ENCODE measurements at places on chromosomes 3 and 15.

DNA sequence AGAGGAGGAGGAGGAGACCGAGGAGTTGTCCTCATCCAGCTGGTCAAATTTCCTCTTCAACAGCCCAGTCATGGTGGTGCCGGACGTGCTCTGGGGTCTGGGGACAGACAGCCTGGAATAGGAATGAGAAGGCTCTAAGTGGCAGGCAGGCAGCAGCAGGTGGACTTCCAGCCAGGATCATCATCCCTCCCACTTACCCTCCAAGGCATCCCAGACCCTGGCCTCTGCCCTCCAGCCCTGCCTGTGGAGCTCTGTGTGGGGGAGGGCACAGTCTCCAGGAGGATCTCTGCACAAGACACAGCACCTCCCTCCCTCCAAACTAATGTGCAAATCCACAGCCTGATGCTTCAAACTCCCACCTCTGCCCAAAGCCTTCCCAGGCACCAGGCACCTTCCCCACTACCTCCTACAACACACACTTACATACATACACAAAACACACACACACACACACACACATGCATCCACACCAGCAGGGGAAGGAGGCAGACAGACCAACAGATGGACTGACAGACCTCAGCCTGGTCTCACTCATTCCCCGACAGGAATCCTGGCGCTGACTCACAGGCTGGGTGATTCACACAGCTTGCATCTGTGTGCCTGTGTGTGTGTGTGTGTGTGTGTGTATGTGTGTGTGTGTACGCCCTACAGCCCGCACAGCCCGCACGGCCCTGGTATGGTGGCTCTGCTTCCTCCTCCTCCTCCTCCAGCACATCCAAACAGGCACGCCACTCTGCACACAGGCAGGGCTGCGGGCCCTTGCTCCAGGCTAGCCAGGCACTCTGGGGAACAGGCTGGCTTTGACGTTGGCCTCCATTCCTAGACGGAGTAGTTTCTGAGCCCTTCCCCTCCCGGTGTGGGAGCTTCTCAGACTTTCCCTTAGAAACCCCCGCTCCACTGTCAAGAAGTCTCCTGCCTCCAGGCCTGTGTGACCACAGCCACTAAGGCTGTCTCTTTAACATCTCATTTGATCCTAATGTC is 6.5 kb downstream of the CSRNP1 start:
- DNase-seq = peak; percentile 98

DNA sequence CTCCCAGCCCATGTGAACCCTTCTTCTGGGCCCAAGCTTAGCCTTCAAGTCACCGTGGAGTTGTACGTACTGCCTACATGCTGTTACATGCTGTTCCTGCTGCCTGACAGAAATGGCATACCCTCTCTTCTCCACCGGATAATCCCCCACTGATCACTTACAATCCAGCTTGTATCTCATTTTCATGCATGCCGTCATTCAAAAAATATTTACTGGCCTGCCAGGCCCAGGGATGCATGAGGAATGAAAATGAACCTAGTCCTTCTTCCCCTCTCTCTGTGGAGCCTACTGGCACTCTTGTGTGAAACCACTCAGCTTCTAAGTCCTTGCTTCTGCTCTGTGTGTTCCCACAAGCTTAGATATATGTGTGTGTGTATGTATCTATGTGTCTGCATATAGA is 60.6 kb downstream of the WNT5A start:
- DNase-seq = no peak

- no peak for DNase-seq
Observed at GRCh38 chr3:98099848-98100247, 12.9 kb downstream of the OR5AC2 start.

GRCh38 chr3:12791430-12791829 is 5.0 kb upstream of the CAND2 start:
- no peak for DNase-seq

- no peak for DNase-seq
Observed at GRCh38 chr3:11434563-11435096, 162.4 kb downstream of the ATG7 start.

DNA sequence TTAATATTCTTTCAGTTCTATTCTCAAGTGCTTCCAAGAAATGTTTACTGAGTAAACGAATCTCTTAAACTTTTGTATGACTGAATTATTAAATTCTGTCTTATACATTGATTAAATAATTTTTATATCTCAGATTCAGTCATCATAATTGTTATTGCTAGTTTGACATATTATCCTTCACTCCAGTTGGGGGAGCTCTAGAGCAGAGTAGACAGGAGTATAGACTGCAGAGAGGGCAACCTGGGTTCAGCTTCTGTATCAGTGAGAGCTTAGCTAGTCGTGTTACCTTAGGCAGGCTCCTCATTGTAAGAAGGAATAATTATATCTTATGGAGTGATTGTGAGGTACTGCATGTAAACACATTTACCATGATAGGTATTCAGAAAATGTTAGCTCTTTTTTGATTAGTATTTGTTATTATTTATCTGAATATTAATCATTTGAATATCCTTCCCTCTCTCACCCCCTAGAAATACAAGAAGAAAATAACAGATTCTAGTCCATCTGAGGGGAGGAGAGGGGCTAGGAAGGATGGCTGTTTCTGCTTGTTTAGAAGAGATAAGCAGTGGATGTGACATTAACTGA is 31.0 kb upstream of the ZCWPW2 start:
- peak; percentile 54 for DNase-seq

DNA sequence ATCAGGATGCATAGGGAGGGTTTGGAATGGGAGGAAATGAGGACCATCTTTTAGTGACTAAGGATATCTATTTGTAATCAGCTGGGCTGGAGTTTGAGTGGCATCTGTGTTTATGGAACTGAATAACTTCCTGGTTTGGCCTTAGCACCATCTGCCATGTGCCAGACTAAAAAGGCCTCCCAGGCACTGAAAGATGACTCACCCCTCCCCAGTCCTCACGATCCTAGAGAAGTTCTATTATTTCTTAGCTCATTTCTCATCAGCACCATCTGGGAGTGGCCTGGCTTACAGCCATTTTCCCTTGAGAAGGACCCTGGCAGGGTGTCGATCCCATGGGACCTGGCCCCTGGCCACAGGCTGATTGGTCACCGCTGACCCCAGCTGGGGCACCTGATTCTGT is 23.9 kb upstream of the CTXND1 start:
- DNase-seq = peak; percentile 81

- no peak for DNase-seq
Observed at GRCh38 chr3:20573175-20573574, 387.2 kb upstream of the SGO1 start.

DNA sequence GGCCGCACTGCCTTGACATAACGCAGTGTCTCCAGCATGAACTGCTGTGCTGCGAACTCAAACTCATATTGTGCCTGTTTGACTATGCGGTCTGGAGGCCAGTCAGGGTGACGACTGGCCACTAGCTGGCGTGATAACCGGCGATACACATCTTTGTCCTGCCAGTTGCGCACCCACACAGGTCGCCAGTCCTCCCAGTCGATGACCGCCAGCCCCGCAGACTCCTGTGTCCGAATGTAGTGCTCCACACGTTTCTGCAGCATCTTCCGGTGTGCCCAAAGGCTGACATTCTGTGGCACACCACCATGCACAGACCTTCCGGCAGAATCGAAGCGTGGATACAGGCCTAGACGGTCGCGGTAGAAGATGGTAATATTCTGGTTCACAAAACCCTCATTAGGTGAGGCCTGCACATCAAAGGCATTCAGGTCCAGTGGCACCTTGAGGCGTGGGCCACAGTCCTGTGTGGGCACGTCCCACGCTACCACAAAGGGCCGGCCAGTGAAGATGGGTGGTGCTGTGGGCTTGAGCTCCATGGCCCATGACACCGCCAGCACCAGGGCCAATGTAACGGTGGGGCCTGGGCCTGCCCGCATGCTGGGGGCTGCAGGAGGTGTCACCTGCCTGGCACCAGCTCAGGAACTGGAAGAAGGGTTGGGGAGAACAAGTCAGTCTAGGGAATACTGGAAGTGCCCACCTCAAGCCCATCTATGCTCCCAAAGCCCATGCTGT is 2.5 kb downstream of the HYAL2 start:
- DNase-seq = no peak

DNA sequence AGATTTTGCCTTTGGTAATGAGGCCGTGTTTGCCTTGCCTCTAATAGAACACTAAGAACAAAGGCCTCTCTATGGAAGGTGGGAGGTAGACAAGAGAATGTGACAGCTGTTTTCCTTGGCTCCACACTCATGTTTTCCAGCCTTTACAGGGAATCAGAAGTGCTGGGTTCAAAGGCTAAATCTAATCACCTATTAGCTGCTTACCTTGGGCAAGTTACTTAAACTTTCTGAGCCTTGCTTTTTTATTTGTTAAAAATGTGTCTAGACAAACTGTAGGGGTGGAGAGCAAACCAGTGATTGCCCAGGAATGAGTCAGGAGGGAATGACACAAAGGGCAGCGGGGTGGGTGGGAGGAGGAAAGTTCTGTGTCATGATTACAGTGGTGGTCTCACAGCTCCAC is 179.0 kb downstream of the P3H2 start:
- peak; percentile 81 for DNase-seq

DNA sequence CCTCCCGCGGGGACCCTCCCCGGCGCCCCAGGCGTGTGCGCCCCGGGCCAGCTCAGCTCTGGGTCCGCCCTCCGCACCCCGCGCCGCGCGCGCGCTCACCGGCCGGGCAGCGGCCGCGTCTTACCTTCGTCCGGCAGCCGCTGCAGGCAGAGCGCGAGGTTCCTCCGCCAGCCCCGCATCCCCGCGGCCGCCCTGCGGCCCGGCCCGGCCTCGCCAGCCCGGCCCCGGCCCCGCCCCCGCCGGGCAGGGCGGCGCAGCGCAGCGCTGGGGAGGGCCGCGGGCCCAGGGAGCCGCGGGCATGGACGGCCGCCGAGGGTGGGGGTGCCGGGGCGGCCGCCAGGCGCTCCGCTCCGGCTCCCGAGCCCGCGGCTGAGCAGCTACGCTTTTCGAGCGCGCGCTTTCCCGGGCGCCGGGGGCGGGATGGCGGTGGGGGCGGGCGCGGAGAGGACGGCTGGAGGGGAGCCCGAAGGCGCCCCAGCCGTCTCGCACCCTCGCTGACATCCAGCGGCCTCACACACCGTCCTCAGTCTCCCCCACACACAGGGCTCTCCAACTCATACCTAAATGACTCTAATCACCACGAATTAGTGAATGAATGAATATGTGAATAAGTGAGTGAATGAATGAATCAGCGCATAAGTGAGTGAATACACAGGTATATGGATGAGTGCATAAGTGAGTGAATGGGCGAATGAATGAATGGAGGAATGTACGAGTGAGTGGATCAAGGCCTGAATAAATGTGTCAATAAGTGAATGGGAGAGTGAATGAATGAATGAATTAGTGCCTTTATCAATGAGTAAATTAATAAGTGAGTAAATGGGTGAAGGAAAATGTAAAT is 48.5 kb upstream of the CCDC174 start:
- DNase-seq = peak; percentile 7

DNA sequence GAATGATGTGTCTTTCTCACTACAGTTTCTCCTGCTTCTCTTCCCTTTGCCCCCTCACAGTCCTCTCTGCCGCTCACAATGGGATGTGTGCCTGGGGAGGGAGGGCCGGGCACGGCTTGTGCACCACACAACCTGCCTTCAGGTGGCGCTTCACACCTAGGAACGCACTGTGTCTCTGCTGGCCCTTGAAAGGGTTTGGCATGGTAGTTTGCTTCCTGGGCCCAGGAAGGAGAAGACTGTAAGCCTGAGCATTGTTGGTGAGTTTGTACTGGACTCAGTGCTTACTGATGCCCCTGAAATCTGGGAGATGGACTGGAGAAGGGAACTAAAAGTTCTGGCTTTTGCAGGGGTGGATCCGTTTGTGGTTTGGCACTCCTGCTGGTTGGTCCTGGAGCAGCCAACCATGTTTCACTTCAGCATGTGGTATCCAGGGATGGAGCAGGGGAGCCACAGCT is 9.2 kb downstream of the ALPK3 start:
- DNase-seq = peak; percentile 50

DNA sequence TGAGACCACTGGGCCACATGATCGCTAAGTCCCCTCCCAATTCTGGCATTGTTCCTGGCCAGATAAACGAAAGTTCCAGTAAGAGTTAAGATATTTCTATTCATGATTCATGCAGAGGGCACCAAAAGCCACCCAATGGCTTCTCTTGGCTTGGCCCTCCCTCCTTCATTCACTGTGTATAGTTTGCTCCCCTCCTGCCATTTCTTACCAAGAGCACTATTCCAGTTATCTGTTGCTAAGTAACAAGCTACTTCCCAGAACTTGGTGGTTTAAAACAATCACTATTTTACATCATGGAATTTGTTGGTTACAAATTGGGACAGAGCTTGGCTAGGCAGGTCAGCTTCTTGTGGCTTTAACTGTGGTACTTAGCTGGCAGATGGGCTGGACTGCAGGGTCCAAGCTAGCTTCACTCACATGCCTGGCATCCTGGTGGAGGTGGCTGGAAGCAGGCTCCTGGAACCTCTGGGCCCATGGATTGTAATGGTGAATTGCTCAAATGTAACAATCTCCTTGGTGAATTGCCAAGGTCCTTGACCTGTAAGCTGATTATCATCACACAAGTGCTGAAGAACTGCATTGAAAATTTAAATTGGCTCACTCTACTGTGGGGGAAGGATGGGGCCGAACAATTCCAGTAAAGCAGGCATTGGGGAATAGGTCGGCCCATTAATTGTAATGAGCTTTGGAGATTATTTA is 16.6 kb downstream of the EAF1 start:
- DNase-seq = peak; percentile 1

DNA sequence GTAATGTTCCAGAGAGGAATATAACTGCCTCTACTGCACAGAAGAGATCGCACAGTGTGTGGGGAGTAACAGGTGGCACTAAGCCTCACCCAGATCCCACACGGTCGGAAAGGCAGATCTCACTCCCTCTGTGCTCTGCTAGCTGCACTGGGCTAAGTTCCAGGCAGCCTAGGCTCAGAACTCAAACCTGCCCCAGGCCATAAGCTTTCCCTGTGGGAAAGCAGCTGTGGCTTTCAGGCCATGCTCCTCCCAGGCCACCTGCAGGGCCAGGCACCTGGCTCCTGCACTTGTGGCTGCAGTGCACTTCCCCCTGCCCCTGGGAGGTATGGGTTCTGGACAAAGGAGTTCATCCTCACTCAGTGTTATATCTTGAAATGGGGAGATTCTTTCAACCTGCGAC is 27.5 kb downstream of the PCCB start:
- DNase-seq = no peak

DNA sequence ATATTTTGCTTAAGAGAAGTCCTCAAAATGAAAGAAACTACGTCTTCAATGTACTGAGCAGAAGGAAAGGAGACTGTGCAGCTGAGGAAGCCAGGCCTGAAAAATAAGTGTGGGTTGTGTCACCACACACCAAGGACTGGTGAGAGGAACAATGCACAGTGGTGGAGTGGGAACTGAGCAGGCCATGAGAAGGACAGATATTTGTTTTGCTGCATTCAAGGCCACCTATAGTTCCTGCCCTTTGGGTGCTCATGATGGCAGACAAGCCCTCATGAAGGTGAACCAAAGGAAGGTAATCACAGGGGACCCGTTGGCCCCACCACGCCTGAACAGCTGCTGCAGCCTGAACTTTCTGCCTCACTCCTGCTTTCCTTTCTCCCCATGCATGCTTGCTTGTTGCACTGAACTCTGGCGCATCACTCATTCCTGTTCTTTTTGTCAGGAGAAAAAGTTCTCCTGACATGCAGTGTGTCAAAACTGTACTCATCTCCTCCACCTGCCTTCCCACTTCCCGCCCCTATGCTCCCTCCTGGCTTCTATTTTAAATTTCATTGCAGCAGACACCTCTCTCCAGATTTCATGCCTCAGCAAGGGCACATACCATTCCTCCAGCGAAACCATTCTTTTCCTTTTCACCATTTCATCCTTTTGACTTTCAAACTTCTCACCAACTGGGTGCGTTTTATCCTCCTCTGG is 2.2 kb upstream of the RNF7 start:
- DNase-seq = no peak

- DNase-seq = no peak
Observed at GRCh38 chr15:57330619-57331340, 45.5 kb upstream of the CGNL1 start.

GRCh38 chr3:183478501-183478900 is 50.1 kb upstream of the MCF2L2 start:
- no peak for DNase-seq

Measured in kidney tubule cell (primary cell).